ENCODE measurements at places on chromosomes 7 and 10. TPM values are rescaled to one million over a fixed set of nuclear protein-coding genes. Genes with fewer than 3 reads are reported as not detected.

GRCh38 chr10:24958091-24958720, 5.8 kb upstream of the PRTFDC1 start:
- DNase-seq: peak; percentile 79

DNA sequence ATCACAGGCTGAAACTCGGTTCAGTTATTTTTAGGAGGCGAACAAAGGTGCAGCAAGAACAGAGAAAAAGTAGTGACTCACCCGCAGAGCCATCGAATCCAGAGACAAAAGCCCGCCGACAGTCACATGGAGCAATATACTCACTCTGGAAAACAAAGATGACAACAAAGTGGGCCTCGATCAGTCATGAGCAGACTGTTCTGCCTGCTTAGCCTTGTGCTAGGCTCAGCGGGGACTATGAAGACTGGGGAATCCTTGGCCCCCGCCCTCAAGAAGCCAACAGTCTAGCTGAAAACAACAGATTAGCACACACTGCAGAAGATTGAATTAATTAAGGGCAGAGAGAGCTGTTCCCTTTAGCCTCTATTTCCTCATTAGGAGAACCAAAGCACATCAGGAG, 30.4 kb downstream of the XPNPEP1 start:
- no peak for DNase-seq

- no peak for DNase-seq
These were observed 33.7 kb downstream of the SCRN1 start for GRCh38 chr7:29955799-29956486.

DNA sequence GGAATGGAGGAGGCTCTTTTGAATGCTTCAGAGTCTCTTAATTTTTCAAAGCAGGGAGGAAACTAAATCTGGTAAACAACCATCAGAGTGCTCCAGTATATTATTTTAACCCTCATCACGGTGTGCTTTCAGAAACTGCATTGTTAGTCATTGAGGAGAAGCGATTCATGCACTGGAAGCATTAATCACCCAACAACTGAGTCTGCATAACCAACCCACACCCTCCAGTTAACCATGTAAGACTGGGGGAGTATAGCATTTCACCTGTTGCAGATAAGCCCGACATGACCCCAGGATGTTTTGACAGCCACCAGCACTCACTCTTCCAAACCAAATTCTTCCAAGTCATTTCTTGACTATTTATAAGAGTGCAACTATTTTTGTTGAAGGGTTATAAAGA, 257.6 kb downstream of the GATA3 start:
- DNase-seq: no peak

- DNase-seq: no peak
These were observed 148.7 kb downstream of the BICC1 start for GRCh38 chr10:58661336-58661735.

DNA sequence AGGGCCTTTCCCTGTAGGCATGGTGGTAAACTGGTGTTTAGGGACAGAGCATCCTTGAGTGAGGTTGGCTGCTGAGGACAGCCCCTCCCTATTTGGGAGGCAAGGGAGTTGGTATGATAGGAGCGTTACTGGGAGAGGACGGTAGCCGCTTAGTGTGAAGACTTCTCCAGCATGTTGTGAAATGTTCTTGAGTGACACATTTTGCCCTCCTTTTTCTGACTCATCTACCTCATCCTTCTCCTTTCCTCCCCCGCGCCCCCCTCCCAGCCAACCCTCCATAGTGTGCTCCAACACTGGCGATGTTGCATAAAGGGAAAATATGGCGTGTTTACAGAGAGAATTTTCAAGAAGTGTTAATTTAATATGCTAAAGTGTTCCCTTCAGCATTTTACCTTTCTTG, 645.0 kb upstream of the GALNT17 start:
- DNase-seq: no peak

GRCh38 chr10:76017026-76017732, 585.8 kb downstream of the LRMDA start:
- DNase-seq: peak; percentile 41

DNA sequence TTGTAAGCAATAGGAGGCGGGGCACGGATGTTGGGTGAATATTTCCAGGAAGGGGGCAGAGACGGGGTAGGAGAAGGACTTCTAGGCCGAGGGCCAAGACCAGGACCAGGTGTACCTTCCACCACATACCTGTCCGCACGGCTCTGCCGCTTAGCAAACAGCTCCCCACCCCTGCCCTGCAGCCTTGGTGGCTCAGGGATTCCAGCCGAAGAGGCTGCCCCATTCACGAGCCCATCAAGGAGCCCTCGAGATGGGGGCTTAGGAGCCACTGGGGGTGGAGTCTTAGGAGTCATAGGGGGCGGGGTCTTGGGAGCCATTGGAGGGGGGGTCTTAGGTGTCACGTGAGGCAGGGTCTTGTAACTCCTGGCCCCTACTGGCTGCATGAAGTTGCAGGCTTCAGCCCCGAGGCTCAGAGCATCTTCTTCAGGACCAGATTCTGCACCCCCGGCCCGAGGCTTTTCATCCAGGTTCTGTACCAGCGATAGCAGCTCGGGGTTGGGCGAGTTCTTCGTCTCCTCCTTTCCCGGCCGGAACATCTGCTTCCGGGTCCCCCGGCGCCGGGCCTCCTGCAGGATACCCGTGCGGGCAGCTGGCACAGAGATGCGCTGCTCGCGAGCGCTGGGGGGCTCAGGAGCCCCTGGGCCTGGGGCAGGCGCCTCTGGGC, 6.1 kb upstream of the MYOZ1 start:
- DNase-seq: no peak

DNA sequence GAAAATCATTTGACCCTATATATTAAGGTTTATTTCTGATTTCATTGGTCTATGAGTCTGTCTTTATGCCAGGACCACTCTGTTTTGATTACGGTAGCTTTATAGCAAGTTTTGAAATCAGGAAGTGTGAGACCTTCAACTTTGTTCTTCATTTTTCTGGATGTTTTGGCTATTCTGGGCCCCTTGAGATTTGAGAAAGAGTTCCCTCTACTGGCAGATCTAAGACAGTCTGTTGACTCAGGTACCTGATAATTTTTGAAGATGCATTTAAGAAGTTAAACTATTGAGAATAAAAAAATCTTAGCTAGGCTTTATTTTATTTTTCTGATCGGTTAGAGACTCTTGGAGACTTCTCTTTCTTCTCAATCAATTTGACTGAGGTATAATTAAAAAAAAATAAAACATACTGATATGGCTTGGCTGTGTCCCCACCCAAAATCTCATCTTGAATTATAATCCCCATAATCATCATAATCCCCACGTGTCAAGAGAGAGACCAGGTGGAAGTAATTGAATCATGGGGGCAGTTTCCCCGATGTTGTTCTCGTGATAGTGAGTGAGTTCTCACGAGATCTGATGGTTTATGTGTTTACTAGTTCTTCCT, 209.2 kb downstream of the SNX10 start:
- DNase-seq: peak; percentile 10

DNA sequence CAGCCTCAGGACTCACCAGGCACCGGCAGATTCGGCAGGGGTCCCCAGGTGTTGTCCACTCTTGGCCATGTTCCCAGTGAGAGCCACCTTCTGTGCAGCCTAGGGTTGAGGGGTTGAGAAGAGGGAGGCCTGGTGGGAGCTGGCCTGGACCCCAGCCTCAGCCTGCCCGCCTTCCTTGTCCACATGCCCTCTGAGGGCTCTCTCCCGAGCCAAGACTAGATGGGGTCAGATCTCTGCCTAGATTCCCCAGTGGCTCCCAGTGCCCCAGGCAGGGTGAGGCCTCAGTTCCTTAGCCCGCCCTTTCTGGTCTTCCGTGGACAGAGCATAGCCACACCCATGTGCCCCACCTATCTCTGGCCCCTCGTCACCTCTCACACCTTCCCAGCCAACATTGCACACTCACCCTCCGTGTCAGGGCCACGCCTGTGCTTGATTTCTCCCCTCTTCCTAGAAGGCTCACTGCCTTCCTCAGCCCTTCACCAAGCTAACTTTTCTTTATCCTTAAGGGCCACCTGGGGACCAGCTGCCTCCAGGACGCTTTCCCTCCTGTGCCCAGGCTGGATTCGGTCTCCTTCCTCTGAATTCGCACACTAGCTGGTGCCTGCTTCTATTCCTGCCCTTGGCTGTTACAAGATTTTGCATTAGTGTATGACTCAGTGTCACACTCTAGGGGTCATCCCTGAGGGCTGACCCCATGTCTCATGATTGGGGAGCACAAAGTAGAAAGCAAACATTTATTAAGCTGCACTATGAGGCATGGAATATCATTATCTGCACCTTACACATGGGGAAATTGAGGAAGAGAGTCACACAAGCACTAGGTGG, 7.5 kb downstream of the KCP start:
- DNase-seq: no peak

DNA sequence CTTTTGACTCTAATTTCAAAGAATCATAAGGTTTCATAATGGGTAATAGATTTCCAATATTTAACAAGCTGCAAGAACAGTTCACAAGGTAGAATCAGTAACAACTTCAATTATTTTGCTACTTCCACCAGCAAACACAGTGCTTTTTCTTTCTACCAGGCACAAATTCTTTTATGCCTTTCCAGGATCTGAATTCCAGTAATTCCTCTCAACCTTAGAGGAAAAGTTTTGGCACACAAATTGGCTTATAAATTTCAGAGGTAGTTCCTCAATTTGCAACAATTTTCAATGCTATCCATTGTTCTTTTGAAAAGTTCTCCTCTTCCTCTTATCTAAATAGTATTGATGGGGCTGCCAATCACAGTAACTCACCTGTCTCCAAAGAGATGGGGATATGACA, 665.4 kb upstream of the PHF14 start:
- no peak for DNase-seq

DNA sequence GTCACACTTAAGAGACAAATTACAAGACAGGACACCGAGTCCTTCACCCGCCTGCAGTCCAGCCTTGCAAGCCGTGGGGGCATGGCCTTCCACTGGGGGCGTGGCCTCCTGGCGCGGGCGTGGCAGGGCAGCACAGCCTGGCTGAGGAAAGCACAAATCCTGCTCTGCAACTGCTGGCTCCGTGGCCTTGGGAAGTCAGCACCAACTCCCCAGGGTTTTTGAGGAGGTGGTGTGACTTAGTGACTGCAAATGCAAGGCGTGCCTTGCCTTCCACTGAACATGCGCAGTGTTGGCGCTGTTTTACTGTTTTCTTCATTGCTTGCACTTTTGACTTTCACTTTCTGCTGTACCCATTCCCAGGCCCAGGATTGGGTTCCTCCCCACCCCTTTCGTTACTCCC, 12.9 kb upstream of the BMS1 start:
- no peak for DNase-seq

DNA sequence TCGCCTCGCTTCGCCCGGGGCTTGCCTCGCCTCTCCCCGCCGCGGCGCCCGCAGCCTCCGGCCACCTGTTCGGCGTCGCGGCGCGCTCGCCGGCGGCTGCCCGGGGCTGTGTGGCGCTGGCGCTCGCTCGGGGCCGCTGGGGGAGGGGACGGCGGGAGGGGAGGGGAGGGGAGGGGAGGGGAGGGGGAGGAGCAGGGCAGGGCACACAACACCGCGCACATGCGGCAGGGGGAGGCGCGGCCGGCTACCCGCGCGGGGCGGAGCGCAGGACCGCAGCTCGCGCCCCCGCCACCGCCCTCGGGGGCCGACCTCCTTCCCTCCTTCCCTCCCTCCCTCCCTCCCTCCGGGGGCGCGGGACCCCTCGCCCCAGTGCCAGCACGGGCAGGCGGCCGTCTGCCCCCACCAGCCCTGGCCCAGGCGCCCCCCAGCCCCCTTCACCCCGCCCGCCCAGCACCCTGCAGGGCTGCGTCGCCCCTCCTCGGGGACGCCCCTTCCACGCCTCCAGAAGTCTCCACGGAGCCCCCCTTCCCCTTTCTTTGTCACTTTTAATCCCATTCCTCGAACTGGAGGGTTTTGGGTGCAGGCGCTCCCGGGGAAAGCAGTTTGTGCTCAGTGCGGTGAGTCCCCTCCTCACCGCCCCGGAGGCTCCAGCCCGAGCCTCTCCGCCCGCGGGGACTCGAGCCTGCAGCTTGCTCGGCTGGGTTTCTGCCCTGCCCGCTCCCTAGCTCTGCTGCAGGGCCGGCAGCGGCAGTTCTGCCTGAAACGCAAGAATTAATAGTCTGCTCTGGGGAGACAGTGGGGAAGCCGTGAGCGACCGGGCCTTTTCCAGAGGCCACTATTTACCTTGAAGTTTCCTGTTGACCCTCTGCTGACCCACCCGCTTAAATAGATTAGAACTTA, at the start of gene PARD3:
Gene PARD3, minus strand, starts transcription at position 112 of the 900 bp plus-strand sequence. CDS start 301 bp downstream, outside the sequence.
- peak; percentile 81 for DNase-seq

DNA sequence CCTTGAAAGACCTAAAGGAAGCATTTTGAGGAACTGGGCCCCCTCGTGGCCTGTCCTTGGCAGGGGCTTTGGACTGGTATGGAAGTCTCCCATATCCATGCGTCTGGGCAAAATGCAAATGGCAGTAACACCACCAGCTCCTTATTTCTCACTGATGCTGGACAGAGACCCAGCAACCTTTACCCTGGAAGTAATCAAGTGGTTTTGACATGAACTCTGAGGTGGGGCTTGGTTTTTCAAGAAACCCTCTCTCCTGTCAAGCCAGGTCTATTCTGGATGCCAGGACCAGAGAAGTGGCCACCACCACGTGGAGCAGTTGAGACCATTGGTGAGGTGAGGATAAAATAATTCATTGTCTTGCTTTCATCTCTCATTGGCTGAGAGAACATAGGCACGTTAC, 84.4 kb downstream of the OTUD1 start:
- DNase-seq: no peak

Gene PLXNA4
- 0.05 TPM for total RNA-seq

- DNase-seq: no peak
These were observed 56.5 kb downstream of the EXOC4 start for GRCh38 chr7:133309333-133309732.

DNA sequence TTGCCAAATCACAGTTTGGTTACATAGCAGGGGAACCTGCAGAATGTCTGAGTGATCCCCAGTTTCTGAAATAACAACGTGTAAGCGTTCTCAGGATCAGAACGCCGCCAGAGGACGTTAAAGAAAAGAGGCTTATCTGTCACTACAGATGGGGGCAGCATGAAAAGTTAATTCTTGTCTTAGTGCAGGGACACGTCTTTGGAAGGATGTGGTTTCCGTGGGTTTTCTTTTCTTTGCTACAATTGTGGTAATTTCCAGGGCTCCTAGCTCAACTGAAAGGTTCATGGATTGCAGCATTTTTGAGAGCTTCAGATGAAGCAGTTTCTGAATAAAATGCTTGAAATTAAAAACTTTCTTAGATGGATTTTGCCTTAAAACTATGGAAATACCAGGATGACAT, 106.6 kb downstream of the PRKCQ start:
- DNase-seq: no peak

Gene OR6B1
- total RNA-seq: not detected

Gene DNAH11
- total RNA-seq: 0.05 TPM

Gene TUBB8
- not detected for total RNA-seq
